ENCODE measurements at places on chromosomes 13 and 19.

GRCh38 chr13:27450921-27451471 lies 632 bp upstream of the MTIF3 start:
- peak; percentile 71 for DNase-seq

- no peak for DNase-seq
Observed at GRCh38 chr13:93343097-93343496, 116.5 kb downstream of the GPC6 start.

DNA sequence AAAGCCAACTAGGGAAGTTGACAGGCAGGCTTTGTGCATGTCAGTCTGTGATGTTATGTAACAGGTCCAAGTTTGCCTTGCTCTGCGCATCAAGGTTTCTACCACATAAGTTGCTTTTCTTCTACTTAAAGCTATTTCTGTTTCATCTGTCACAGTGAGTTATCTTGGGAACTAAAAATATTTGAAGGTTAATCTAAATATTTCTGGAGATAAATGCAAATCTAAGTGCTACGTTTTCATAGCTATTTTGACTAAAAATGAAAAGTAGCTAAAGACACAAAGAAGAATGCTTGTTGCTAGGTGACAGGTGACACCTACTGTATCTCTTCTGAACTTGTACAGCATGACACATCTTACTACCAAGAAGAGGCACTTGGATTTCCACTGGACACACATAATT lies 135.6 kb downstream of the KLF12 start:
- DNase-seq, result no peak

GRCh38 chr19:47615714-47616113 lies 6.8 kb downstream of the BICRA start:
- no peak for DNase-seq
